ENCODE measurements at places on chromosomes 16 and 17.

GRCh38 chr17:78214016-78214705, at the start of gene BIRC5:
Gene BIRC5, plus strand, starts transcription at chr17:78214253. Its CDS starts 64 bp downstream, at chr17:78214317.
- DNase-seq = peak; percentile 93

DNA sequence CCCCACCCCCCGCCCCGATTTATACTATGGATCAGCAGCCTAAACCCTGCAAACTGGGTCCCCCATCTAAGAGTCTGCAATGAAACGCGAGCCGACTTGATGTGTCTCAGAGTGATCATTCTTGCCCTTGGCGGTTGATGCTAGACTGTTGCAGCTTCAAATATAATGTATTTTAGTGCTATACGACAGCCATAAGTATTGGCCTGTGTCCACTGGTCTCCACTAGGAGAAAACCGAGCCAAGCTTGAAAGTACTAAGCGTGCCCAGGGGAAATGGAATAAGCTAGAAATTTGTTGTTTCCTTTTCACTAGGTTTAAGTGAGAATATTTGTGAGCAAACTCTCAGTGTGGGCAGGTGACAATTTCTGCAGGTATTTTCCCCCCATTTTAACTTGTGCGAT, 711.2 kb downstream of the MAF start:
- DNase-seq = no peak

DNA sequence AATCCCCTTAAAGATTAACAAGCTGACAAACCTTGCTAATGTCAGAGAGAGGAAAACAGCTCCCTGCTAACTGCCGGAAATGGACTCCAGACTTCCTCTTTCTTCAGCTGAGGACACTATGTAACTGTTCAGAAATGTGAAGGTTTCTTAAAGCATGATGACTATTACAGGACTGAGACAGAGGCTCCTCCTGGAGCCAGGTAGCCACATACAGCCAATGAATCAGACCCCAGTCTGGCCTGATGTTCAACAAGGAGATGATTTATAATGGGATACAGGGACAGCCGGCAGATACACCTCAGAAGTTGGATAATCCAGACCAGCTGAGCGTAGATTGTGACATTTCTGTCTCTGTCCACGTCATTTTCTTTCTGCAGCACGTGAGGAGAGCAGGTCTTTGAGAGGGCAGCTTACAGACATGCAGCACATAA, 216.2 kb downstream of the HS3ST3A1 start:
- no peak for DNase-seq

- DNase-seq = no peak
Measured at GRCh38 chr16:13684819-13685563, 235.0 kb upstream of the ERCC4 start.

GRCh38 chr16:48462106-48462740, 77.0 kb upstream of the SIAH1 start:
- no peak for DNase-seq

Data from stimulated activated CD8-positive, alpha-beta memory T cell treated with anti-CD3 and anti-CD28 coated beads, Interleukin-2, amount 100 ng/mL, for 48 hours (primary cell).